Motor neuron (in vitro differentiated cells): ENCODE measurements at places on chromosomes 12 and 14. TPM values are rescaled to one million over a fixed set of nuclear protein-coding genes. Genes with fewer than 3 reads are reported as not detected.

Gene SERPINA1
- 0.78 and 0.96 TPM in 2 replicates for total RNA-seq

Gene CSRP2
- total RNA-seq, result 7.0 and 7.1 TPM in 2 replicates

- ATAC-seq, result peak; percentile 22
Measured at GRCh38 chr12:94867066-94867855, 136.2 kb downstream of the NDUFA12 start.

DNA sequence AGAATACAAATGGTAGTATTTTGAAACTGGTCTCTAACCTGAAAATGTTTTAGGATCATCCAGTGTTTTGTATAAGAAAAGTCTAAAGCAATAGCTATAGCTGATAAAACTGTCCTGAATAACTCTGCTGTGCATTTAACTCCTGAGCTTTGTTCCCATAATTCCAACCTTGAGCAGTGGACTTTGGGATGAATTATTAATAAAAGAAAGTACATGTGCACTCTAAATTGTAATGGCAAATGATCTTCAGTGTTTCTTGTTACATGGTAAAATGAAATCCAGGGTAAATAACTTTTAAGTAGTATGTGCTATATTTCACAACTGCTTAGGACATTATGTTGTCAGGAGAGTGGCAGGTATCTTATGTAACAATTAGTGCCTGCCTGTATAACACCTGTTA lies 345.6 kb downstream of the SLC16A7 start:
- ATAC-seq, result no peak

DNA sequence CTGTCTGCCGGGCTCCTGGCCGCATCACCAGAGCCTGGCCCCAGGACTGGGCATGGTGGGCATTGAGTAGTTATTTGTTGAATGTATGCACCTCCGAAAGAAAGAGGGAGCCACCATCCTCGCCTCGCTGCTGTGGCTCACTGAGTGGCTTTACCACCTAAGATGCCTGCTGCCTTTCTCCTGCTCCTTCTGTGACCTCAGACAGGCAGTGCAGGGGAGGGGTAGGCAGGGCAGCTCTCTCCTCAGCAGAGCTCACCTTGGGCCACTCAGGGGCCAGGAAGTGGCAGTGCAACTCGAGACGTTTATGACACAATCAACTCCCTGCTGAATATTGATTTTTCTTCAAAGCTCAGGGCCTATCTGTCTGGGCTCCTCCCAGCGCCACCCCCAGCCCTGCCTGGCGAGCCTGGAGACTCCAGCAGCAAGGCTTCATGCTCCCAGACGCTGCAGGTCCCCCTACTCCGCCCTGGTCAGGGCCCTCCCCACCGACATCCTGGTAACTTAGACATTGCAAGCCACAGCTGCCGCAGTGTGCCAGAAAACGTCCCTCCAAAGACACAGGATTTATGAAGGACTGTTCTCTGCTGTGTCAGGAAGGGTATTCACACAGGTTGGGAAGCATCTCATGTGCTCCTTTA lies 84.3 kb upstream of the DIO3 start:
- peak; percentile 72 for ATAC-seq
